CD8-positive, alpha-beta memory T cell (primary cell): ENCODE measurements at places on chromosomes 3 and 15.

DNA sequence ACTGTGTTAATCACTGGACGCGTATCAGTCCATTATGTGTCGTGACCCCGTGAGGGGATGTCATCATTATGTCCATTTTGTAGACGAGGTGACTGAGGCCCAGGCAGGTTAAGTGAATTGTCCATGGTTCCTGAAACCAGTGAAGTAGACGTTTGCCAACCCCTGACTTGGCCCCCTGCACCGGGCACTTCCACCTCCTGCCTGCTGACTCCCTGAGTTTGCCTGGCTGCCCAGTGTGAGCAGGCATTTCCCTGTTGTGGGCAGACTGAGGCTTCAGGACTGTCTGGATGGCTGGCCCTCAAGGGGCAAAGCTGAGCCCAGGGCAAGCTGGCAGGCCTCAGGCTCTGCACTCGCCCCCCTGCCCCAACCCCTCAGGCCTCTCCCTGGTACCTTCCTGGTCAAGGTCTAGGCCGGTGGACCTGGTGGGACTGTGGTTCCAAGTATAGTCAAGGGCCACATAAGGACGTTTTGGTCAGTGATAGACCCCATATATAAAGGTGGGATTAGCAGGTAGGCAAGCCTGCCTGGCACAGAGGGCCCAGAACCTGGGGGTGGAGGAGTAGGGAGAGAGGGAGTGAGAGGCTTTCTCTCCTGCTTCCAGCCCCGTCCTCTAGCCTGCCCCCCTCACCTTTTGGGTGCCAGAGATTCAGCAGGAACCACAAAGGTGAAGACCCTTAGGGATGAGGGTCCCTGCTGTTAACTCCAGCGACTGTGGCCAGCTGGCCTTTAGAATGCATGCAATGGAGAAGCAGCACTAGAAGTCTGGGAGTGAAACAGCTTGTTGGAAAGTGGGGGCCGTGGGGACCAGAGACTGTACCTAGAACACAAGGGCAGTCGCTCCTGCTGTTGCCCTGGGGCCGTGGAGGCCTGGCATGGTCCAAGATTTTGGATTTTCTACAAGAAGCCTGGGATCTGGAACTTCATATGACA, 34.6 kb downstream of the FBLN2 start:
- no peaks in the 10 kb centered on the region for H3K27me3 ChIP-seq
- H3K36me3 ChIP-seq = no peaks in the 10 kb centered on the region
- no peaks in the 10 kb centered on the region for H3K4me1 ChIP-seq
- no peak overlapping the region for H3K27ac ChIP-seq

DNA sequence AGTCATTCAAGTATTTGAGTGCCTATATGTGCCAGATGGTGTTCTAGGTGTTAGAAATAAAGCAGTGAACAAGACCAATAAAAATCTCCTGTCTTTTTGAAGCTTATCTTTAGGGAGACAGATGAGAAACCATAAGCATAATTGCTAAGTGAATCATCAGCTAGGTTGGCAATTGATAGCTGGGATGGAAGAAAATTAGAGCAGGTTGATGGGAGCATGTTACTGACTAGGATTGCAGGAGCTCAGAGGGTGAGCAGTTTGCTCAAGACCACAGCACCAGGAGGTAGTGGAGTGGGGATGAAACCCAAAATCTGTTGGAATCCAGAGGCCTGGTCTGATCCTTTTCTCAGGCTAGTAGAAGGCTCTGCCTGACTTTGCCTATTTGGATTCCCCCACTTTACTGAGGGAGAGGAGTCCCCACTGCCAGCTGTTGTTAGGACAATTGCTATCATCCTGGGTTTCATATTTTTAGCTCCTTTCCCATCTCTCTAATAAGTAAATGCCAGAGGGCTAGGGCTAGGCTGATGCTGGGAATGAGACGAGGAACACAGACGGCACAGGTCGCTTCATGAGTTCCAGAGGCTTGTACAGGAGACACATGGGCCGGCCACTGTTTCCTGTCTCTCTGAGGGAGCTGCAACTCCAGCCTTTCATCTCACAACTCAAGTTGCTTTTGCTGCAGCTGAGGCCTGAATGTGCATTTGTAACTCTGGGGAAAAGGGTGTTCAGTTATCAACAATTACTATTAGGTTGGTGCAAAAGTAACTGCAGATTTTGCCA, 102.9 kb downstream of the CACNA1D start:
- no peak overlapping the region for H3K4me3 ChIP-seq
- no peaks in the 10 kb centered on the region for H3K4me1 ChIP-seq
- no peak for DNase-seq
- no peaks in the 10 kb centered on the region for H3K27me3 ChIP-seq
- no peaks in the 10 kb centered on the region for H3K36me3 ChIP-seq
- H3K27ac ChIP-seq = no peak overlapping the region

DNA sequence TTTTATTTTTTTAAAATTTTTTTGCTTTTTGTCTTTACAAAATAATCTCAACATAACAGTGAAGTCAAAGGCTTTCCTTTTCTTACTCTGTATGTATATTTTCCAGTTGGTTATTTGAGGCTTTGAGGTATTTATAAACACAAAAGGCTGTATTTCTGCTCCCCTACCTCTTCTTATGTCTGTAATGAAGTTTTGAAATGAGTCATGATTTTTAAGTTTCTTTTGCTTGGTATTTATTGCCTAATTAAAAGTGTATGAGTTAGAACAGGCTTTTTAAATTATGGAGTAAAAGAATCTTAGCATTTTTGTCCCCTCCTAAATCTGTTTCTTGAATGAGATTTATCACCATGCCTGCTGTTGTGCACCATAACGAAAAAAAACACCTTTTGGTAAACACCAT, 66.0 kb downstream of the DCUN1D1 start:
- DNase-seq = no peak
- H3K27ac ChIP-seq = no peak overlapping the region
- H3K36me3 ChIP-seq = no peaks in the 10 kb centered on the region
- H3K4me1 ChIP-seq = peaks cover 46% of the 10 kb centered on the region
- H3K4me3 ChIP-seq = no peak overlapping the region
- H3K27me3 ChIP-seq = no peaks in the 10 kb centered on the region

- no peaks in the 10 kb centered on the region for H3K36me3 ChIP-seq
- H3K4me3 ChIP-seq = no peak overlapping the region
- no peaks in the 10 kb centered on the region for H3K4me1 ChIP-seq
- H3K27me3 ChIP-seq = no peaks in the 10 kb centered on the region
- DNase-seq = no peak
These were observed 10.9 kb downstream of the RARB start for GRCh38 chr3:25438791-25439555.

DNA sequence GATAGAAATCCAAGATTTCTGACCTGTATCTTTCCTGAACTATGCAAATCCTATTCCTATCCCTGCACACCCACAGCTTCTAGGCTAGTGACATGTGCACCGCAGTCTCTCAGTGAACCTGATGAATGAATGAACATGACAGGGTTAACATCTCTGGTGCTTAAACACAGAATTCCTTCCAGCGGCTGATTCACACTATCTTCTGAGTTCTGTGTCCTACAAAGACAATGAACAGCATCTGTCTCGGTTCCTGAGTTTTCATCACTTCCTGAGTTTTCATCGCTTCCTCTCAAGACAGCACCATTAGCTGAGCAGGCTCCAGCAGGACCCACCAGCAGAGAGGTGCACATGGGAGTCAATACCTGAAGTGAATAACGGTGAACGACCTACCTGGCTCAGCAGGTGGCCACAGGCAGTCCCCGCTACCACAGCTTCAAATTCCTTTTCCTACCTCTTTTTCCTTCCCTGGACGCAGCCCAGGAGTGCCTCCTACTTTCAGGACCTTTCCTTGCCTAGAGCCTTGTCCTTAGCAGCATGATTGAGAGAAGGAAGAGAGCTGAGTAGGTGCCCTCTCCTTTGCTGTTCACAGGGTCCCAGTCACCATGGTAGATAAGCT, 113.5 kb downstream of the IGF2BP2 start:
- no peak for DNase-seq
- H3K36me3 ChIP-seq = no peaks in the 10 kb centered on the region
- H3K4me3 ChIP-seq = no peak overlapping the region

- no peaks in the 10 kb centered on the region for H3K4me1 ChIP-seq
- H3K27ac ChIP-seq = no peak overlapping the region
- H3K27me3 ChIP-seq = no peaks in the 10 kb centered on the region
- no peaks in the 10 kb centered on the region for H3K36me3 ChIP-seq
- no peak overlapping the region for H3K4me3 ChIP-seq
These were observed 30.5 kb upstream of the CHL1 start for GRCh38 chr3:166071-166470.
